ENCODE measurements at places on chromosomes 4 and X. TPM values are rescaled to one million over a fixed set of nuclear protein-coding genes. Genes with fewer than 3 reads are reported as not detected.

PDLIM3 gene
- 3.2 TPM for total RNA-seq

ZNF280C gene
- total RNA-seq, result 16.2 TPM

SPANXC gene
- total RNA-seq, result not detected

GATA1 gene
- not detected for total RNA-seq
